GM04504 (cell line): ENCODE measurements at places on chromosomes 3 and 15.

GRCh38 chr3:87088430-87088992, 97.6 kb upstream of the VGLL3 start:
- peak; percentile 15 for DNase-seq

- no peak for DNase-seq
Observed at GRCh38 chr3:126112531-126113237, 28.8 kb upstream of the SLC41A3 start.

- no peak for DNase-seq
Observed at GRCh38 chr3:59245300-59245858, 195.6 kb upstream of the CFAP20DC start.

DNA sequence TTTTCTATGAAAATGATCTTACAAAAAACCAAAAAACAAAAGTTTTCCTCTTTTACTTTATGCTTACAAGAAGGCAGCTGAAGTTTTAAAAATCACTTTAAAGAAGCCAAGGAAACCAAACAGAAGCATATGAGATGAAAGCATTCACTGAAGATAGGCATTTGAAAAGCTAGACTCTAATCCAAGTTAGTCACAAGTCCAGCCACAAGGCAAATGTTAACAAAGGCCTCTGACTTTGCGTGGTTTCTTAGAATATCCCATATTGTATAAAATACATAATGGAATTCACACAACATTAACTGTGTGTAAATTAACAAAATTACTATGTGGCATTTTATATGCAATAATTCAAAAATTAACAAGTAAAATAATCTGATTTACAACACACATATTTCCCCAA, 17.7 kb downstream of the MRPL3 start:
- no peak for DNase-seq

- DNase-seq: no peak
Observed at GRCh38 chr3:11480663-11481298, 162.9 kb downstream of the VGLL4 start.

DNA sequence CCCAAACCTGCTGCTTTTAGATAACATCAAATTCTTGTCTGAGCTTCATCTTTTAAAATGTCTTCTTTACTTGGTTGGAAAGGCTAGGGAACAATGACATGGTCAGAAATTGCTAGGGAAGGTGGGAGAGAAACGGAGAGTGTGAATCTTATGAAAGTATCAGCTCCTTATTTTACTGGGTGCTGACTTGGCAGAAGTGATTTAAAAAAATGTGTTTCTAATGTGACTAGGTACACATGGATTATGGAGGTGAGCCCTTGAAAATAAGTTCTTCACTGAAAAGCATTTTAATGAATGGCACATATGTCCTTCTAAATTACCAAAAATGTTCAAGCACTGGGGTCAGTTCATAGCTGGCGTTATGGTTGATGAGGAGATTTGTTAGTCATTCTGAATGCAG, 54.0 kb upstream of the PPARG start:
- no peak for DNase-seq

GRCh38 chr3:51471775-51472652, 27.8 kb downstream of the DCAF1 start:
- DNase-seq: no peak

GRCh38 chr15:64430000-64430735, 30.2 kb upstream of the ZNF609 start:
- peak; percentile 88 for DNase-seq

- DNase-seq: peak; percentile 53
Observed at GRCh38 chr3:136960838-136961836, 3.4 kb downstream of the IL20RB start.

DNA sequence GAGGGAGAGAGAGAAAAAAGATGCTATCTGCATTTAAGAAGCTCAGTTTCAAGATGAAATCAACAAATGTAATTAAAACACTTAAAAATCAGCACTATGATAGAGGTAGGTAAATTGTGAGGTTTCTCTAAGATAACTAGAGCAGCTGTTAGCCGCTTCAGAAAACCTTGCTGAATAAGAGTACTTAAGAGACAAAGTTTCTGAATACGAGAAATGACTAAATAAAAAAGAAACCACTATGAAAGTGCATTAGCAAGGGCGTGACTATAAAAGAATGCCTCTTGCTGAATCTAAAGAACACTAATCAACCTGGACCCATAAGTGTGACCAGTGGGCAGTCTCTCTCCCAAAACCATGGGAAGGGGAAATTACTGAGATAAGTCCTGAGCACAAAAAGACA, 41.8 kb downstream of the IQCB1 start:
- DNase-seq: no peak

- DNase-seq: no peak
Observed at GRCh38 chr3:191492601-191493000, 31.6 kb downstream of the PYDC2 start.

DNA sequence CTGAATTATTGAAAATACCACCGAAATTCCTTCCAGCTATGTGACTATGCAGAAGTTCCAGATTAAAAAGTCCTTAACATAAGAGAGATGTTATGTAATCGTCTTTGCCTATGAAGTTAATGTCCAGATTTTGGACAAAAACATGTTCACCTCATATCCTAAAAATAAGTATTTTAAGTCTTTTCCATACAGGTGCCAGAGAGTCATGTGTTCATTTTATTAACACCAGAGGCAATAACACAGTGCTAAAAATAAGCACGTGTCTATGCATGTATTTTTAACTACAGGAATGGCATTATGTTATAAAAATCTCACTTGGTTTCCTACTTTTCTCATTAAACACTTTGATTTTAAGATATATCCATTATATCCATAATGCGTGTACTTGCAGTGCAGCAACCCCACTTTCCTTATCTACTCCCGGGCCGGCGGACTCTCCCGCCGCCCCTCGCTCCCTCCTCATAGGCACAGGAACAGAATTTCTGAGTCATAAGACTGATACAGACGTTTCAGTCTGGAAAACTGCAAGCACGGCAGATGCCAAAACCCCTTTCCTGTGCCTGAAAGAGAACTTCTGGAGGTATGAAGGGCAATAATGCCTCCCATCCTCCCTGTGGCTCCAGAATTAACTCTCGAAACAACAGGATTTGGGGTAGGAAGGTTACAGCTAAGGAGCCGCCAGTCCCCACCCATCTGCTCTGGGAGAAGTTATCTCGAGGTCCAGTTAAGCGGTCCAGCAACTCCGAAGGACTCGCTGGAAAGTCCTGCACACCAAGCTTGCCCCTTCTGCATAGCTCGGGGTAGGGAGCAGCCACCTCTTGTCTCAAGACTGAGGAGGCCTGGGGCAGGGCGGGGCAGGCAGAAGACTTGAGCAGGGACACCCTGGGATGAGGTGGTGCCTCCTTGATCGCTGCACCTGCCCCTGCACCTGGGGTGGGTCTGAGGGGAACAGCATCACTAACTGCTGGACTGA, 22.3 kb upstream of the PSTPIP1 start:
- DNase-seq: no peak

GRCh38 chr3:169256796-169257522, 406.6 kb downstream of the MECOM start:
- DNase-seq: no peak

GRCh38 chr3:183188895-183189462, 26.4 kb upstream of the LAMP3 start:
- no peak for DNase-seq

DNA sequence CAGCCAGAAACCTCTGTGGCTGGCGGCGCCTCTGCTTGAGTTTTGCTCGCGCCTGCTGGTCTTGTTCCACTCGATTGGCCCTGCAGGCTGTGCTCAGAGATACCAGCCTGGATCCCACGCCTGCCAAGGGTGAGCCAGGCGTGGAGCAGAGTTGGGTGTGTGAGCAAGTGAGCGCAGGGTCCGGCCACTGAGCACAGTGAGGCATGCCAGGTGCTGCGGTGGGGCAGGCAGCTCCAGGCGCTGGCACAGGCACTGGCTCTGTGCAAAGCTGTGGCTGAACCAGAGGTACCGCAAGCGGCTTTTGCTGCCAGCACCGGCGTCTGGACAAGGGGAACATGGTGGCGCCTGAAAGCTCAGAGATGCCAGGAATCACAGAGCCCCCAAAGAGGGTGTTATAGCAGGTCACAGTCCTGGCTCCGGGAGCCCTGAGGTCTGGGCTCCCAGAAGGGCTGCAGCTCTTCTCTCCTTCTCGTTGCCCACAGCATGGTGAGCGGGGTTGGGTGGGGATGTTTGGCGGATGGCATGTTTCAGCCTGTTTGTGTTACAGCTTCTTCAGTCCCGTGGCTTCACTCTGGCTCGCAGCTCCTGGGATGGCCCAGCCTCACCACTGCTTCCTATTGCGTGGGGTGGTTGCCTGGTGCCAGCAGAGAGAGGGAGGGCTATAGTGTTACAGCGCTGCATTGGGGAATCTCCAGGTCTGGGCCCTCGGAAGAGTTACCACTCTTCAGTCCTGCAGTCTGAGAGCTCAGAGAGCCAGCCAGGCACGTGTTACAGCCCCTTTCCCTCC, 73.9 kb downstream of the NR1D2 start:
- no peak for DNase-seq

DNA sequence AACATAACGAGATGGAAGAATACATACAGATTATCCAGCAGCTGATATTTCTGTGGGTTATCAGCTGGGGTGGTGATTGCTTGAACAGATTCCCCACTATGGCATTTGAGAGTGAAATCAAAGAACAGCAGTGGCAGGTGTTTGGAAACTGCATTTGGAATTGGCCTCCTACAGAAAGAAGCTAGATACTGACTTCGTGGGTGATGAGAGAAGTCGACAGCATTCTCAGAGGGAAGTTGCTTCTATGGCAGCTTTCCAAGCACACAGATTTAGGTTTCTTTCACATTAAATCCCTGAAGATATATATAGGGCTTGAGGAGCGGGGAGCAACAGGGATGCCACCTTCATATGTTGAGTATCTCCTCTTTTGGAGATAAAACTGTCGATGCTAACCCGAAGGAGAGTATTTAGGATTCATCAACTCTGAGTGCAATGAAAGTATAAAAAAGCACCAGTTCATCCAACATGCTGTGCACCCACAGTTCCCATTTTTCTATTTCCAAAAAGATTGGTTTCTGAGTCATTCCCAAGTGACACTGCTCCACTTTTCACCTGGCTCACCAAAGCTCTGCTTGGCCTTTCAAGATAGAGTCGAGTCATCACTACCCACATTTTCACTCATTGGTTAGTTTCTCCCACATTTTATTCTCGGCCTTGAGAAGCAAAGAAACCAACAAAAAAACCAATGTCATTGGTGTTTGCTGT, 579.8 kb upstream of the SUCLG2 start:
- no peak for DNase-seq

DNA sequence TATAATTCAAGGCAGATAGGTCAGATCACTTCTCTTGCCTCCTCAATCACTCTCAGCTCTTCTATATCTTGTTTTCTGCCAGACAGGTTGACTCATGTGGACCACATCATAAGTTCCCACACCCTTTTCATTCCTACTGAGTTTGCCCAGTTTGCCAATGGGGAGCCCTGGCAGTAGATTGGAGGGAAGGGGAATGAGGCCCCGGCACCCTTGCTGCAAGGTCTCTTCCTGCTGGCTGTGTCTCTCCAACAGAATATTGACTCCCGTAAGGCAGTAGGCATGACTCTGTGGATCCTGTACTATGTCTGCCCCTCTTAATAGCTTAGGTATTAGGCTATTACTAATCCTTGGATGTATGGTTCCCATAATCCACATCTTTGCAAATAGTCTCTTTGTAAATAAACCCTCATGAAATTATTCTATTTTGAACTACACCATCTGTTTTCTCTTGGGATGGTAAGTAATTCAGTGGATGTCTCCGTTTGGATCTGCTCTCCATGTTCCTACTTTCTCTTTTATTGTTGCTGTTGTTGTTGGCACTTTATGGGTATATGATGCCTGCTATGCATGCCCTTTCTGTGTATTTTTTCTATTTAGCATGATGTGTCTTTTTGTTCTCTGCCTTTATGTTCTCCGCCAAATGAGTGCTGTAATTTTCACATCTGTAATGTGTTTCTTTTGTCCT, 65.5 kb upstream of the DCBLD2 start:
- no peak for DNase-seq

DNA sequence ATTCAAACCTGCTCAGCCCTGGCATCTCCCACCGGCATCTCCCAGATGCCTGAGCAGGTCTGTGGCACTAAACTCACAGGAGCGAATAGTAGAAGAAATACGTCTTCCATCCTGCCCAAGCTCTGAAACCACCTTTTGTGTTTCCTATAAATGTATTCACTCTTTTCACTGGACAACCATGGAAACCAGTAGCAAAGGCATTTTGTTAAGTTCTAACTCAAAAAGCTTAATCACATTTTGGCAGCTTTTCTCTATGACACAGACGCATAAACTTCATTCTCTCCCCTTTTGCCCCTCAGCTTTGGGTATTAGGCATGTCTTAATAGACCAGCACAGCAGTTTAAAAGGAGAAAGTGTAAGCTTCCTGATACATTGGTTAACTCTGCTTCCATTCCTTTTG, 24.5 kb upstream of the ARNT2 start:
- no peak for DNase-seq

- DNase-seq: no peak
Observed at GRCh38 chr3:190772831-190773230, 89.7 kb downstream of the GMNC start.
